T-helper 1 cell (primary cell): ENCODE measurements at places on chromosomes 6 and 20.

GRCh38 chr6:81608776-81609175 lies 143.7 kb downstream of the TENT5A start:
- DNase-seq: no peak

DNA sequence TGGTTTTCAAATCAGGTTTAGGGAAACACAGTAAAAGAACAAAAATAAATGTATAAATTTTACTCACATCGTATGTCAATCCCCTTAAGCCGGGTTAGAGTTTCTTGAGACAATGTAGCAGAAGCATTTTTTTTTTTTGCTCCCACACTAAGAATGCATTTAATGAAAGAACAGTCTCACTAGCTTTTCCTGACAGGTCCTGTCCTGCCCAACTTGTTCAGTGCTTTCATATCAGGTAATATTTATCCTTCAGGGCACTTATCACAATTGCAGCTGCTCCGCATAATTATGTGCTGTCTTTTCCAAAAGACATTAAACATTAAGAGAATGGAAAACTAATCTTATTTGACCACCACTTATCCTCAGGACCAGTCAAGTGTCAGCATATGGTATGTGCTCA lies 632.0 kb downstream of the HTR1B start:
- no peak for DNase-seq

- no peak for DNase-seq
These were observed 758.2 kb downstream of the TBC1D32 start for GRCh38 chr6:120576061-120576460.

- no peak for DNase-seq
These were observed 322.1 kb downstream of the RNGTT start for GRCh38 chr6:88641178-88641903.

GRCh38 chr6:6793388-6794250 lies 205.1 kb downstream of the LY86 start:
- no peak for DNase-seq

- peak; percentile 44 for DNase-seq
These were observed 63.6 kb downstream of the HUS1B start for GRCh38 chr6:593139-593906.

GRCh38 chr6:138403324-138403800 lies 661 bp upstream of the HEBP2 start:
- peak; percentile 22 for DNase-seq

GRCh38 chr20:24686156-24686555 lies 216.7 kb downstream of the SYNDIG1 start:
- DNase-seq: no peak

DNA sequence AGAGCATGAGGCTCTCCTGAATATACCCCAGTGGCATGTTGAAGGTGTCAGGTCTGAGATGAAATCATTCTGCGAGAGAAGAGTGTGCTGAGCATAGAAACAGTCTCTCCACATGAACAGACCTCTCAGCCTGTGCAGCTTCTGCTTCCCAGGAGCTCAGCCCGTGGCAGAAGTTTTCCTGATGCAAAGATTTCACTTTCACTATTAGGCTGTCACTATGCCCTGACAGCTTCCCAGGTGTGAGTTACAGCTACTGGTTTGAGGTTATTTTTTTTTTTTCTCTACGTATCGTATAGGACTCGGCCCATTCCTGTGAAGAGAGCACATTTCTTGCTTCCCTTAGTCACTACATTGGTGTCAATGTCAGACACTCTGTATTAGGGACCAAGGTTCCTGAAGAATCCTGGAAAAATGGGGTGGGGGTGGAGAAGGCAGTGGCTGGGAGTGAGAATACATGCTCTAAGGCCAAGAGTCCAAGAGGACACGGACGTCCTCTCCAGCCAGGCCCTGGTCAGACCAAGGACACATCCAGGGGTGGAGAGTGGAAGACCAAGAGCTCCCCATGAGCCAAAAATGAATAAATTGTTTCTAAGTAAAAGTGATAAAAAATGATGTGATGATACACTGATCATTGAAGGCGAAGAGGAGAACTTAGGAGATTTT lies 121.2 kb upstream of the AKAP12 start:
- DNase-seq: no peak

- no peak for DNase-seq
These were observed 48.0 kb downstream of the NPEPL1 start for GRCh38 chr20:58740356-58741308.

- DNase-seq: no peak
These were observed 51.4 kb upstream of the JARID2 start for GRCh38 chr6:15194453-15194852.

DNA sequence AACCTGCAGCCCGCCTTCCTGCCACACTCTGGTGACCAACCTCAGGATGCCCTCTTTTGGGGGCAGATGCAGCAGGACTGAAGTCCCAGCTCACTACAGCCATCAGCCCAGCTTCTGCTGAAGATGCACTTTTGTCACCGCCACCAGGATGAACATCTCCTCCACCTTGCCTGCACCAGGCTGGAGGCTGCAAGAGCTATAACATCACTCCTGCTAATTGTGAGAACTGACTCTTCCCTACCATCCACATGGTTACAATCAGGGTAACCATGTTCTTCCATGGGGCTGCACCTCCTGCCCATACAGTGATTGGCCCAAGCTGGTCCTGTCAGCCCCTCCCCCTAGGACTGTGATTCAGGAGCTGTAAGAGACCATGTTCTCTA lies 2.0 kb upstream of the ACTL10 start:
- no peak for DNase-seq

- DNase-seq: no peak
These were observed 131.0 kb upstream of the BMP2 start for GRCh38 chr20:6636209-6637159.

DNA sequence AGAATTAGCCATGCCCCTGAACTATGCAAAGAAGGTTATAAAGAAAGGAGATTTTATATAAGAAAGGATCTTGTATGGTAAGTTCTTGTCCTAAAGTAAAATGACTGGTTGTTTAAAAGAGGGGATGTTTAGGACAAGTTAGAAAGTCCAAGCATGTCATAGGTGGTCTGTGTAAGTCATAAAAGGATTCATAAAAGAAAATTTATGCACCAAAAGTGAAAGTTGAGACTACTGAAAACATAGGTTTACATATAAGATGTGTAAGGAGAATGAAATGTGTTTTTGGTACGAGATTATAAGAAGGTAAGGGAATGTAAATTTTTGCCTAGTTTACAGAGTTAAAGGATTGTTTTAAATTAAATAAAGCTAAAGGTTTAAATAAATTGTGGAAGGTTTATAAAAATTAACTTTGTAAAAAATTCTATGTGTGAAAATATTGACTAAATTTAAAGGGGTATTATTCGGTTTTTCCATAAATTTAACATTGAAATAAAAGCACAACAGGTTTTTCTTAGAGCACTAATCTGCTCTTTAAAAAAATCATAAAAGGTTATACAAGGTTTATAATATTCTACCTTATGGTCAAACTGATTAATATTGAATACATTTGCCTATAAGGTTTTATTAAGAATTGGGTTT lies 93.6 kb upstream of the UST start:
- no peak for DNase-seq

GRCh38 chr20:39268981-39269461 lies 306.9 kb downstream of the DHX35 start:
- peak; percentile 18 for DNase-seq

- peak; percentile 84 for DNase-seq
These were observed 8.1 kb upstream of the ATXN1 start for GRCh38 chr6:16769131-16769985.

GRCh38 chr6:44820321-44820720 lies 432.8 kb downstream of the CDC5L start:
- no peak for DNase-seq

DNA sequence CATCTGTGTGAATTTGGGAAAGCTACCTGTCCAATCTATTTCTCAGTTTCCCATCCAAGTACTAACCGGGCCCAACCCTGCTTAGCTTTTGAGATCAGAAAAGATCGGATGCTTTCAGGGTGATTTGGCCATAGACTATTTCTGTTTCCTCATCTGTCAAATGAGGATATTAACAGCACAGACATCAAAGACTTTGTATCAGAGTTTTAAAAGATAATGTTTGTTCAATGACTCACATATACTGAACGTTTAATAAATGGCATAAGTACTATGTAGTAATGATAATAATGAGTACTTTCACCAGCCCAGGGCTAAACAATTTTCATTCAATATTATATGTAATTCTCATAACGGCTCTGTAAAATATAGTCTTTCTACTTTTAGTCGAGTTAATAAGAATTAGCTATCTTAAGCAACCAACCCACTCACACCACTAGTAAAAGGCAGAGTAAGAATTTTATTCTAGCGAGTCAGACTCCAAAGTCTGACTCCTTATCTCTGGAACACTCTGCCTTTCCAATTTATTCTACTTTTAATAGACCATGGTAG lies 216.5 kb downstream of the ARHGAP18 start:
- DNase-seq: no peak

DNA sequence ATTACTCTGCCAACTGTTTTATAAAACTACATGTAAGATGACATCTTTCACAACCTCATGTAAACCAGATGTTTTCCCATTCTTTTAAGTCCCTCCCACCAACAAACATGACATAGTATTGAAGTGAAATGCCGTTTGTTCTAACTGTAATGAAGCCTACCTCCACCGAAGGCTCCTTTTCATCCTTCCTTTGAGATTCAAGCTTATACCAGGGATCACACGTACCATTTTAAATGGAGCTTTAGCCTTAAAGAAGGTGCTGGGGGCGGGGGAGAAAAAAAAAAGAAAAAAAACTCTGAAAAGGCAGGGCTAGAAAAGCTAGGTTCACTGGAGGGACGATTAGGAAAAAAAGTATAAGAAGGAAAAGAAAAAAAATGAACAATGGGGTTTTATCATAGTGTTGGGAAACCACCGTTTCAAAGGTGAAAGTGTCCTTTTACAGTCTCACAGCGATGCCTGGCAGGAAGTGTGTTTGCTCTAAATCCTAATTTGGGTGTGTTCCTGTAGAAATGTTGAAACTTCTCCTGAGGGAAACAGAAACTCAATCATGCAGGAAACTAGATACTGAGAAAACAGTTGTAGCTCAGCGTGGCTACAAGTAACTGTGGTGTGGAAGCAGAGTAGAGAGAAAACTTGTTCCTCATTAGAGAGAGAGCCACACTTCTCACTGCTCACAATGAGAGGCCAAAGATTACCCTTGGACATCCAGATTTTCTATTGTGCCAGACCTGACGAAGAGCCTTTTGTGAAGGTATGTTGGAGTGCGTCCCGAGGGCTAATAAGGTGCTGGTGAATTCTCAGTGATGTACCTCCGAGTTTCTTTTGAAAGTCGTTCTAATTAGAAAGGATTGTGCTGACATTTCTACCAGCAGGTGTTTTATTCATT lies 37.6 kb upstream of the HINT3 start:
- DNase-seq: peak; percentile 20

GRCh38 chr6:46909371-46909770 lies 12.4 kb downstream of the ADGRF5 start:
- no peak for DNase-seq

DNA sequence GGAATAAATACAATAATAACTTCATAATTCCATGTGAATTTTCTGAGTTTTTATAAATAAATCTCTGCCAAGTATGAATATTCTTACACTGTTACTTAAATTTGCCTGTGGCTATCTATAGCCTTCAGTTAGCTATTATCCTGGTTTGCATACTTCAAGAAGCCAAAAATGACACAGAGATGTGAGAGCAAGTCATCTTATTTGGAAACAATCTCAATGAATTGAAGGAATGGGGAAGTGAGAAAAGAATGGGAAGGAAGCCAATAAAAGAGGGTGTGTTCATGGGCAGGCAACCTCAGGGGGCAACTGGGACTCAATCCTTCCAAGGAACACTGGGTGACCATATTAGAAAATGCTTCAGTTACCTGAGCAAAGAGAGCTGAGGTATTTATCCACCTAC lies 9.9 kb downstream of the HAO1 start:
- no peak for DNase-seq

GRCh38 chr20:49268600-49269365 lies 9.1 kb downstream of the ZNFX1 start:
- no peak for DNase-seq

- no peak for DNase-seq
These were observed 46.4 kb upstream of the CDKAL1 start for GRCh38 chr6:20487669-20488375.

- no peak for DNase-seq
These were observed 11.0 kb upstream of the IRF4 start for GRCh38 chr6:380234-381218.

DNA sequence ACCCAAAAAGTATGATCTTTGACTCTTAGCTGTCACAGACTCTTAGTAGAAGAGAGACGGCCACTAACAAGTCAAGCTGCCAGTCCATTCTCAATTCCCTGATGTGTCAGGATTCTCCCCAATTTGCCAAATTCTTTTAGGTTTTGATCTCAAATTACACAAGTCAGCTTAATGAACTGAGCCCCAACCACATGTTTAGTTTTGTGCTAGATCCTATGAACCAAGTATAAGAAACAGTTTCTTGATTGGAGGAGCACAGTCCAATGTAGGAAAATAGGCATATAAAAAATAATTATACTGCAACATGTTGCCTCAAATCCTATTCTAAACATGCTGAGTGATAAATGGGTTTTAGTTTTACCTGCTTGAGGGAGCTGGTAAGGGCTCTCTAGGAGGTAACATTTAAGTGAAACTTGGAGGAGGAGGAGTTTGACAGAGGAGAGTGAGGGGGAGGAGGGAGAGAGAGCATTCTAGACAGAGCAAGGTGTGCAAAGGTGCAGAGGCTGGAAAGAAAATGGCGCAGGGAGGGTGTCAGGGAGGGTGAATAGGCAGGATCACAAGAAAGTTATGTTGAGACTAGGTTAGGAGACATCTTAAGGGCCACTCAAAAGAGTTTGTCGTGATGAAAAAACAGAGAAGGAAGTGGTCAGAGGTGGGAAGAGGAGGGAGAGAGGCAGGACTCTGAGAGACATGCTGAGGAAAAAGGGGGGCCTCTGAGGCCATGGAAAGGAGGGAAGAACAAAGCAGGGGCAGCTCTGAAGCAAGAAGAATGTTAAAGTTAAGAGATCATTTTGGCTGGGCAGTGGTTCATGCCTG lies 22.8 kb upstream of the FAM83C start:
- DNase-seq: no peak

DNA sequence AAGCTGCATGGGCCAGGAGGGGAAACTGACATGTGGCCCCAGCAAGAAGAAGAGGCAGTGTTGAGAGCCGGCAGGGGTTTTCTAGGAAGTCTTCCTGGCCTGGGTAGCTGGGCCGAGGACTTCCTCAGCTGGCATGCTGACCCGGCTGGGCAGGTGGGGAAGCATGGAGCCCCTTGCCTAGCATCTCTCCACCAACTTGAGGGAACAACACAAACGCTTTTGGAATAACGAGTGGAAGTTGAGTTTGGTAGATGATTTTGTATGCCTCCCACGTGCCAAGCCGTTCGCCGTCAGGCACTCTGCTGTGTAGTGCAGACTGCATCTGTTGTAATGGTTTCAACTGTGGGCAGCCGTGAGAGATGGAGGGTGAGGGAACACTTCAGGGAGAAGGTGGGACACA lies 7.3 kb downstream of the TMEM181 start:
- DNase-seq: no peak

- no peak for DNase-seq
These were observed 141.3 kb downstream of the TRMT11 start for GRCh38 chr6:126127659-126128058.
